ENCODE measurements at places on chromosomes 4 and X. TPM values are rescaled to one million over a fixed set of nuclear protein-coding genes. Genes with fewer than 3 reads are reported as not detected.

SORCS2 gene
- 0.23 TPM for total RNA-seq

PTCHD1 gene
- total RNA-seq = not detected

KLHL13 gene
- 48.4 TPM for total RNA-seq

DYNLT3 gene
- total RNA-seq = 45.9 TPM

RADX gene
- total RNA-seq = 1.7 TPM

MTM1 gene
- total RNA-seq = 6.2 TPM

CT45A2 gene
- not detected for total RNA-seq

LYAR gene
- 8.6 TPM for total RNA-seq

HSFX3 gene
- not detected for total RNA-seq

ANK2 gene
- total RNA-seq = 17.0 TPM

RTL5 gene
- 3.3 TPM for total RNA-seq

MAGEA11 gene
- total RNA-seq = not detected

RTL9 gene
- total RNA-seq = not detected

IL3RA gene
- total RNA-seq = not detected

GAGE12F gene
- not detected for total RNA-seq

VGLL1 gene
- not detected for total RNA-seq

SYN1 gene
- 0.08 TPM for total RNA-seq

NSUN7 gene
- total RNA-seq = not detected

FABP2 gene
- not detected for total RNA-seq

RENBP gene
- total RNA-seq = 5.5 TPM

GATA1 gene
- not detected for total RNA-seq

TKTL1 gene
- total RNA-seq = not detected

AFM gene
- total RNA-seq = not detected

CPEB2 gene
- total RNA-seq = 4.1 TPM

Measured in smooth muscle cell of the coronary artery (primary cell).